H4 (cell line): ENCODE measurements at places on chromosomes 4 and X.

GRCh38 chrX:151773434-151773833 is 38.9 kb downstream of the CNGA2 start:
- DNase-seq = no peak

DNA sequence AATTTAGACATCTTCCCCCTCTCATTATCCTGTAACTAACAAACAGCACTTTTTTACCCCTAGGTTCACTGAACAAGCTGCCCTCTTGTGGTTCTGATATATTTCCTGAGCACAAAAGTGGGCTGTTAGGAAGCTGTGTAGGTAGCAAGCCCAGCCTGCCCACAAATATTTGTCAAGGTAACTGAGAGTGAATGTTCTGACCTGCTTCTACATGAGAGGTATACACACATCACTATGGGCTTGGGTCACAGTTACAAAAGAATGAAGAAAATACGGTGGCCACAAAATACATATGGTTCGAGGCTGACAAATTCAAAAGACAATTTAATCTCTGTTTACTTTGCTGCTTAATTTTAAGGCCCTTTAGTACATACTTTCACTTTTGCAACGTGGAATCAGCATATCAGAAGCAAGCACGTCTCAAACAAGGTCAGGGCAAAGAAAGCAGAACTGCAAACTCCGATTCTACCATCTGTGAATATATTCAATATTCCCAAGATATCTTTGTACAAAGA is 78.7 kb downstream of the RBM47 start:
- peak; percentile 64 for DNase-seq

DNA sequence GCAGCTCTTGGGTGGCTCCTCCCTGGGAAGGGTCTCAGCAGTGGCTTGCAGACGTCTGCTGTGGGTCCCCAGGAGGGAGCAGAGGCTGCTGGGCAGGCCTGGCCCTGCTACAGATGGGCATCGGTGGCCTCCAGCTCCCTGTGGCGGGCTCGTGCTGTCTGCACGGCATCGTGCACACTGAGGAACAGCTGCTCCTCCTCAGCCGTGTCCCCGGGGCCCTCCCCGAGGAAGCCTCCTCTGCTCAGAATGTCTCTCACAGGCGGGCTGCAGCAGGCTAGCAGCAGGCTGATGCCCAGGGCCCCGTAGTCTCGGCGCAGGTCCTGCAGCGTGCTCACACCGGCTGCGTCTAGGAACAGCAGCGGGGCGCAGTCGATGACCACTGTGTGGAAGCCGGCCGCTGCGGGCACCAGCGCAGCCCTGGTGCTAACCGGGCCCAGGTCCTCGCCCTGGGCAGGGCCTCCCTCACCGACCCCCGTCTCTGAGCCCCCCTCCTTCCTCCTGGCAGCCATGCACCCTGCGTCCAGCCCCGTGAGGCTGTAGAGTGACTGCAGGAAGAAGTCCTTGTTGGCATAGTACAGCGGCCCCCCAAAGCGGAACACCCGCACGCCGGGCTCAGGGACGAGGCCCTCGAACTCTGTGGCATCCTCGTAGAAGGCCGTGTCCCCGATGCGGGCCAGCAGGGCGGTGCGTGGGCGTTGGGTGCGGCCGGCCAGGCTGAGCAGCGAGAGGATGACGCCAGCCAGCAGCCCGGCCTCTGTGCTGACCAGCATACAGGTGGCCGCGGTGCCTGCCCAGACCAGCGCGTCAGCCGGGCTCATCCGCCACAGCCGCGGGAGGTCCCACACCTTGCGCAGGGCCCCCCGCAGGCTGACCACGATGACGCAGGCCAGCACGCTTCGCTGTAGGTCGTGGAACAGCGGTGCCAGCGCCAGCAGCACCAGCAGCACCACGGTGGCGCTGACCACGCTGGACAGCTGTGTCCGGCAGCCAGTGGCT is 2.2 kb downstream of the IDUA start:
- DNase-seq = no peak

DNA sequence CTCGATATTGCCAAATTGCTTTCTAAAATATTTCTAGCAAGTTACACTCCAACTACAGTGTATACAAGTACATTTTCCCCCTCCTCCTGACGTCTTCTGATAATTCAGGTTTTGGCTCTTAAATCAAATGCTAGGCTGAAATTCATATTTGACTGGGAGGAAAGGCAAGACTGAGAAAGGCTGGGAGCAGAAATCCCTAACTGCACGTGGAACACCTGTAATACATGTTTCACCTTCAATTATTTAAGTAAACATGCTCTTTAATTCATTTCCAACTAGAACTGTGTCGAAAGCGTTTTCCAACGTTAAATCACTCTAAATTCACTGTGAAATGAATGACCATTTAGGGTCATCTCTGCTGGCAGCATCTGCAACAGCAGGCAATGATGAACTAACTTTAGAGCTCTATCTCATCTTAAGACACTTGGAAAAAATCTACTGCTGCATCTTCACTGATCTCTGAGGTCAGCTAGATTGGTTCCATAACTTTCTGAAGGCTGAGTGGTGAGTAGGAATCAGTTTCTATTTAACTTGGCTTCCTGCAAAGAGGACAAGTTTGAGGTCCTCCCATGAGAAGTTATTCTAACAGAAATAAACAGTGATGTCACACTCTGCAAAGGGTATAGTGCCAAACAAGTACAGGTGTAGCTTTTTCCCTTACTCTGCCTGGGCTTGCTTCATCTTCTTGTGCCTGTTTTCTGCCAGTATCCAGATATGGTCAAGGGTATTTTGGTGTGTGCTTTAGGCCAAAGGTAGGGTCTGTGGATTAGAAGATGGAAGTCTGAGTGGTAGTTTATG is 144.3 kb upstream of the PAK3 start:
- no peak for DNase-seq

DNA sequence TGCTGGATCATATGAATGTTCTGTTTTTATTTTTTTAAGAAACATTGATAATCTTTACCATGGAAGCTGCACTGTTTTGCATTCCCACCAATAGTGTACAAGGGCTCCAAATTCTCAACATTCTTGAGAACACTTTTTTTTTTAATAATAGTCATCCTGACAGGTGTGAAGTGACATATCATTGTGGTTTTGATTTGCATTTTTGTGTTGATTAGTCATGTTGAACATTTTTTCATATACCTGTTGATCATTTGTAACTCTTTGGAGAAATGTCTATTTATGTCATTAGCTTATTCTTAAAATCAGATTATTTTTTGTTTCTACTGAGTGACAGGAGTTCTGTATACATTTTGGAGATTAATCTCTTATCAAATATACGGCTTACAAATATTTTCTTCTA is 408.5 kb downstream of the GLUD2 start:
- DNase-seq = no peak
